Stimulated activated CD4-positive, alpha-beta T cell treated with anti-CD3 and anti-CD28 coated beads, TNF-alpha, amount 100 ng/mL, for 24 hours (primary cell): ENCODE measurements at places on chromosomes 12 and 14.

DNA sequence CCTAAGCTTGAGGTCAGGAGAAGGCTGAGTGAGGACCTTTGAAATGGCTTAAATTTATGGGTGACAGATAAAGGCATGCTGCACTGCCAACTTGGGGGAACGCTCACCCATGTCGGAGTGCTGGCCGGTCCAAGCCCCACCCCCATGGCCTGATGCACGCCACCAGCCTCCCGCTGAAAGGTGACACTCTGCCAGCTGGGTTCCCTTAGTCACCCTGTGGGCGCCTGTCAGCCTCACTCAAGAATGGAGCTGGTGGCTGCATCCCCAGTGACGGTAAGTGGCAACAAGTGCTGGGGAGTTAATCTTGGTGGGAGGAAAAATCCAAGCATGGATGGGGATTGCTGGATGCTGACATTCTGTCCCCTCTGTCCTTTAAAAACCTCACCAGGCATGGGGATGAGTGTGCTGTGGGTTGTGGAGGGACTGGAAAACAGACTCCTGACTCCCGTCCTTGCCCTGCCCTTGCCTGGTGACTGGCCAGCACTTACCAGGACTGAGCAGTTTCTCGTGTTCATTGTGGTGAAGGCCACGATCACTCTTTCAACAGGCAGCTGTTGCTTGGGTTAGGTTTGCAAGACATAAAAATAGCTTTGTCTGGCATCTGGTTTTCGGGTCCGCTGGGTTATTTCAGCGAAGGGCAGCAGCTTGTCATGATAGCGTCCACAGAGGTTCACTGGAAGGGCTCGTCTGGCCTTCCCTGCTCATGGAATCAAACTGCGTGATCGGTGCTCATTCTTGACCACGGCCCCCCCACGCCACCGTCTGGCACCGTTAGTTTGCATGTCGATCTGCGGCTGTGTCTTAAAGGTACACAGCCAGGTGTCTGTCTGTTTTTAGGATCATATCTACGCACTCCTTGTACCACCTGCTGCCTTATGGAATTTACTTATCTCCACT is 15.0 kb downstream of the ACACB start:
- DNase-seq = no peak

DNA sequence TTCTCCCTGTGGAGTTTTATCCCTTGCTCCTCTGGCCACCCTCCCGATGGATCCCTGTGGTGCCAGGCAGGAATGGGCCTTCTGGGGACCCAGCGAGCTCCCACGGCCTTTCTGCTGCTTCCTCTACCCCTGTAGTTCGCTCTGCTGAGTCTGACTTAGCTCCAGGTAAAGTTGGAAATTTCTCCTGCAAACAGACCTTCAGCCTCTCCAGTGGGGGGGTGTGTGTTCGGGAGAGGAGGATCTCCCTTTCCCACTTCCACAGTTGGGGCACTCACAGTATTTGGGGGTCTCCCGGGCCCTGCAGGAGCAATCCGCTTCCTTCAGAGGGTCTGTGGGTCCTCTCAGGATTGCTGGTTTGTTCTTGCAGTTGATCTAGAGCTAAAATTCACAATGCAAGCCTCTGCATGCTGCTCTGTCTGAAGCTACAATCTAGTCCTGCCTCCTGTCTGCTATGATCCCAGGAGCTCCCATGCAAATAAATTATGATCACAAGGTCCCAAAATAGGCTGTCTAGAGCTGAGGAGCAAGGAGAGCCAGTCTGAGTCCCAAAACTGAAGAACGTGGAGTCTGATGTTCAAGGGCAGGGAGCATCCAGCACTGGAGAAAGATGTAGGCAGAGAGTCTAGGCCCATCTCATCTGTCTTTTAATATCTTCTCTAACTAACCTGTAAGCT is 18.3 kb downstream of the MTRFR start:
- no peak for DNase-seq

DNA sequence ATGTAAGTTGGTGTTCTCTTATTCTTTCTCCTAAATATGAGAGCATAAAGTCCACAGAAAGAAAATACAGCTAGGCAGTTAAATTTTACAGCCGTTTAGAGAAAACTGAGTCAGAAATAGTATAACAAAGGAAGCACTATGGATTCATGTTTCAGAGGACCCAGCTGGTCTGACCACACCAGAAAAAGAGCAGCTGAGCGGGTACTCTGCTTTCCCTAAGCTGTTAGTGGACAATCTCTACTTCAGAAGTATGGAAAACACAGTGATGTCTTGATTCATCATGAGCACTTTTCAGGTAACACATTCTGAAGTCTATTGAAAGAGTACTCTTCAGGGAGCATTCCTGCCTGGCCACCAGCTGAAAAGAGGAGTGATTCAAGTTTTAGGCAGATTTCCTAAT is 12.4 kb downstream of the PPM1H start:
- DNase-seq = no peak

GRCh38 chr14:106347291-106347778 is 821.0 kb downstream of the TMEM121 start:
- DNase-seq = no peak

- DNase-seq = no peak
Measured at GRCh38 chr12:131348231-131348630, 362.7 kb upstream of the SFSWAP start.

DNA sequence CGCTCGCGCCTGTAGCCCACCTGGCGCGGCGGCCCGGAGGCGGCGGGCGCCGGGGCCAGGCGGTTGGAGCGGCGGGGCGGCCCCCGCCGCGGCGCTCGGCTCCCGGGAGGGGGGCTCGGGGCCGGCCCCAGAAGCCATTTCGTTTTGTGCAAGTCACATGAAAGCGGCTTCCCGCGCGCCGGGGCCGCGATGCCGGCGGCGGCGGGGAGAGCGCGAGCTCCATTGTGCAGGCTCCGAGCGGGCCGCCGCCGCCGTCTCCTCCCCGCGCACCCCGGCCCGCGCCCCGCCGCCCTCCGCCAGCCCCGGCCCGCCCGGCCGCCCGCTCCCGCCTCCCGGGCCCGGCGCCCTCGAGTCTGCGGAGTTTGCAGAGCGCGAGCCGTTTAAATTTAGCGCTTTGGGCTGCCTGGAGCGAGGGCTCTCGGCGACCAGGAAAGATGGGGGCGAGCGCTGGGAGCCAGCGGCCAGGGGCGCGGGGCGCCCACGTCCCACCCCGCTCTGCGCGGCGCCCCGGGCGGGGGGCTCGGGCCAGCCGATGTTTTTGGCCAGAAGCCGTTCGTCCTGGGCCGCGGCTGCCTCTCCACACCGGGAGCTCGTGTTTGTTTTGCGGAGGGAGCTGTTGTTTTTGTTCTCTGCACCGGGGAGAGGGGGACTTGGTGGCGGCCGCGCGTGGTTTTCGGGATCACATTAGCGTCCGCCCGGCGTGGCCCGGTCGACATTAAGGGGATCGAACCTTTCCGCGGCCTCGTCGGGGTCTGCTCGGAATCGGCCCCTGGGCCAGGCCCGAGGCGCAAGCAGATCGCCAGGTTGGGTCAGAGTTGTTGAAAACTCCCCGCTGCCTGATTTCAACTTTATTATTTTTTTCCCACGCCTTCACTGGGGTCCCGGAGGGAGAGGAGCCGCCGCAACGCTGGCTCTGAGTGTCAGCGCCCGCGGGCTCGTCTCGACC is 982 bp downstream of the BCL7A start:
- DNase-seq = no peak

GRCh38 chr12:75603475-75603874 is 92.1 kb upstream of the KRR1 start:
- no peak for DNase-seq

GRCh38 chr12:46402451-46402850 is 29.9 kb upstream of the SLC38A2 start:
- no peak for DNase-seq

DNA sequence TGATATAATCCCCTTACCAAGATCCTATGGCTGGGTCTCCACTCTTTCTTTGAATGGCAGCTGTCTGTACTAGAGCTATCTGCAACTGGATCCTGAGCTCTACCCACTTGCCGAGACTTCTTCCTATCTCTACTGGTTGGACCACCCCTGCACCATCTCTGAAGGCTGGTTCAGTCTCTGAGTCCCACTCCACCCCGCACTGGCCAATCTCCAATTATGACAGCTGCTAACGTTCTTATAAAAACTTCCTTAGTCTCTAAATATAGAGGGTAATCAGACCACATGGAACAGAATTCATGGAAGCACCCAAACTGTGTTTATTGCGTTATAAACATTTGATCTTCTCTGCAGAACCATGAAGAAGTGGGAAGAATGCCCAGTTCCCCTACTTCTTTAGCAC is 186.6 kb upstream of the EEA1 start:
- DNase-seq = no peak

DNA sequence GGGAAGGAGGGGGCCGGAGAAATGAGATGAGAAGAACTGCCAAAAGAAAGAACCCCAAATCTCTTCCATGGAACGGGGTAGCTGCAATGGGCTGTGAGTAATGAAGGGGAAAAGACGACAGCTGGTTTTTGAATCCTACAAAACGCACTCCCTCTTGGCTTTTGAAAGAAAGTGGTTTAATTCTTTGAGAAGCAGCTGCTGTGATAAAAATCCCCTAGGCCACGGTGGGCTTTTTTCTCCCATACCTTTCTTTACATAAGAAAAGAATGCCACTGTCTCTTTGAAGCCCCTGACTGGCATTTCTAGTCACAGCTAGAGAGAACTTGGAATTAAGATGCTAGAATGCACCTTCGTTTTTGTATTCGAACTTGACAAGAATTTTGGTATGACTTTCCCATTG is 486.1 kb downstream of the GLT1D1 start:
- no peak for DNase-seq

- DNase-seq = no peak
Measured at GRCh38 chr14:103539056-103539825, 10.2 kb downstream of the TRMT61A start.

DNA sequence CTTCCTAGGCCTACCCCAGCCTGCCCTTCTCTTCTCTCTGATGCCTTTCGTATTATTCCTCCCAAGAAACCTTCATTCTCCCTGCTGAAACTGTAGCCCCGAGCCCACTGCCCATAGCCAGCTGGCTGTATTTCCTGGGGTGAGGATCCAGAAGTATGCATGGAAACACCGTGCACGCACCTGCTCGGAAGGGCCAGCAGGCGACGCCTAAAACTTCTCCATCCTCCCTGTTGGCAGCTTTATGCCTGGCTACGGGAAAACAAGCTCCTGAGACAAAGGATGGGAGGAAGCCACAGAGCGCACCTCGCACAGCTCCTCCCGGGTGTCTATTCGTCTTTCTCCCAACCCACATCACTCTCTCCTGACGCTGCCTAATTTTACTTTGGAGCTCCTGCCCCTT is 69.0 kb upstream of the CAPRIN2 start:
- no peak for DNase-seq

- no peak for DNase-seq
Measured at GRCh38 chr12:24424889-24425600, 475.6 kb upstream of the SOX5 start.

DNA sequence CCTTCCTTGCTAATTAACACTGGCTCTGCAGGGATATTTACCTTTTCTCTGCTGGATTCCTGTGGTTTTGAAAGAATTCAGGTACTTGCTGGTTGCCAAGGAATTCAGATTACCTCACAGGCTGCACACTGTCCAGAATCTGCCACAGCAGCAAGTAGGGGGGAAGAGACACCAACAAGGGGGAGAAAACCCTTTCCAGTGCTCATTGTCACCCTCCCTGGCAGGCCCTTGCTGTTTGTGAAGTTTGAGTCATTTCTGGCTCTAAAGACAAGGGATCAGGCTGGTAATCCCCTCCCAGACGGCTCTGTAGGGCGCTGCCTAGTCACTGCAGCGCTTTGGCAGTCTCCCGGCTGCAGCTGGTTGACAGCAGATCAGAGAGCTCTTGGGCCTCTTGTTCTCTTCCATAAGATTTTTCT is 50.8 kb downstream of the TTLL5 start:
- DNase-seq = no peak

- no peak for DNase-seq
Measured at GRCh38 chr14:81200054-81200453, 20.7 kb downstream of the GTF2A1 start.

- no peak for DNase-seq
Measured at GRCh38 chr14:51518711-51519110, 133.0 kb upstream of the FRMD6 start.

DNA sequence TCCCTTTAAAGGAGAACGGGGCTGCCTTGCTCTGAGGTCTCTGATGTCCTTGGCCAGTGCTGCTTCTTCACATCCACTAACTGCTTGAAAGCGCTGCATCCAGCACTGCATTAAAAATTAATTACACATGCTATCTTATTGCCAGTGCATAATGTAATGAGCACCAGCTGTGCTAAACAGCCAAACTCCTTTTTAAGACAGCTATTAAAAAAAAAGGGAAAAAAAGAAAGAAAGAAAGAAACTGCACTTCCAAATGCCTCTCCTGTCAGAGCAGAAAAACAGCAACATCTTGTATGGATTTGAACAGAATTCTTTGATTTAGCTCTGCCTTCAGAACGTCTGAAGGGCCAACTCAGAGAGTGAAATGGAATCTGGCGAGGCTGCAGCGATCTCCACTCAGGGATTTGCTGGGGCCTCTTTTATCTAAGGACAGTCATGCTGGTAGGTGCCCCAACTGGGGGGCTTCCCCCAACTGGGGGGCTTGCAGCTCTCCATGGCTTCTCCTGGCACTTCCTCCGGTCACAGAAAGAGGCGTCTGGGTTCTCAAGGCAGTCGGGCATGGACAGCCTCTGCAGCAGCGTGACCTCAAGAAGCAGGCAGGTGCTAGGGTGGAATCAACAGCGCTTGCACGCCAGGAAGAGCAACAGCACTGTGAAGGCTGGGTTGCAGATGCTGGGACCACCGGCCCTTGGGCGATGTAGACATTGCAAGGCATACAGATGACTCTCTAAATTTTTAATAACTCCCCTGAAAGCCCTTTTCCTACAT is 46.4 kb downstream of the BCL11B start:
- no peak for DNase-seq

GRCh38 chr12:115223991-115224390 is 540.0 kb upstream of the TBX3 start:
- DNase-seq = no peak

- no peak for DNase-seq
Measured at GRCh38 chr14:57732463-57733285, 133.2 kb downstream of the SLC35F4 start.

GRCh38 chr12:71036526-71036925 is 116.0 kb upstream of the PTPRR start:
- DNase-seq = no peak

DNA sequence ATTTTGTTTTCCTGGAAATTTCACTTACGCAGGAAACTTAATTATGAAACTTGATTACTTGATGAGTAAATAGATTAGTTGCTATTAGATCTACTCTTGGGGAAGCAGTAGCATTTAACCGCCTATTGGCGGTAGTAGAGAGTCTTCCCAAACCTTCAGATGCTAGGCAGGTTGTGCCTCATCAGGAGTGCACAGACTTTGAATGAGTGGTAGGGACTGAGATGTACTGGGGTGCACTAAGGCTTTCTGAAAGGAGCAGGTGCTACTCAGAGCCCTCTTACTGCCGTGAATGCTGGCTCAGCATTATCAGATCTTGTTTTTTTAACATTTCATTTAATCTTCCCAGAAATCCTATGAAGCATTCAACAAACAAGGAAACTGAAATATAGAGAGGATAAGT is 7.7 kb downstream of the GATC start:
- DNase-seq = no peak
